Astrocyte of the spinal cord (primary cell): ENCODE measurements at places on chromosomes 12 and 14.

- no peak for DNase-seq
Measured at GRCh38 chr12:109304485-109304884, 4.6 kb downstream of the FOXN4 start.

GRCh38 chr14:24290746-24291145, 8.8 kb downstream of the DHRS1 start:
- DNase-seq: no peak

GRCh38 chr12:131701705-131702572, 9.0 kb upstream of the SFSWAP start:
- no peak for DNase-seq

DNA sequence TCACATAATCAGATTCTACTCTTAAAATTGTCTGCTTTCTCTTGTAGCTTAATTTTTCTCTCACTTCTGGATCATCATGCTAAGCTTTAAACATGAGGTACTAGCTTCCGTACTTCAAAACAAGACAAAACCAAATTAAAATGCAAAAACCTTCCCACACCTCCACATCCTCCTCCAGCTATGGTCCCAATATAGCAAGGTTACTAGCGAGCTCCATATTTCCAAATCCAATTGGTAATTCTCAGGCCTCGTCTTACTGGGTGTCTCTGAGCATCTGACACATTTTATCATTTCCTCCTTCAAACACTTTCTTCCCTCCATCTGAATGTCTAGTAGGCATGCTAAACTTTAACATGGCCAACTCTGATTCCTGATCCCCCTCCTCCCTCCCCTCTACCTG, 7.9 kb upstream of the PAPOLA start:
- DNase-seq: no peak

DNA sequence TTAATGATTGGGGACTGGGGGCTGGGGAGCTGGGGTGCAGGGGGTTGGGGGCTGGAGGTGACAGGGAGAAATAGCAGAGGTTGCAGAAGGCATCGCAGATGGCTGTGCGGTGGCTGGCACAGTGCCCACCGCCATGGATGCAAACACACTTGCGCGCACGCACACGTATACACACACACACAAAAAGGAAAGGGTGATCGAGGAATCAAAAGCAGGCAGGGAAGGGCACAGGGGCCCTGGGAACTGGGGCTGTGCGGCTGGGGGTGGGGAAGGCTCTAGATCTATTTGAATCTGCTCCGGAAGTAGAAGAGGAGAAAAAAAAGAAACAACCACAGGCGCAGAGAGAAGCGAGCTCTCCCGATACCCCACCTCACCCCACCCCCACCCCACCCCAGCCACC, 39.4 kb downstream of the ZFHX2 start:
- no peak for DNase-seq

- no peak for DNase-seq
Measured at GRCh38 chr12:1003600-1004271, 12.7 kb downstream of the ERC1 start.

GRCh38 chr14:53032161-53032803, 81.4 kb upstream of the FERMT2 start:
- DNase-seq: peak; percentile 86

DNA sequence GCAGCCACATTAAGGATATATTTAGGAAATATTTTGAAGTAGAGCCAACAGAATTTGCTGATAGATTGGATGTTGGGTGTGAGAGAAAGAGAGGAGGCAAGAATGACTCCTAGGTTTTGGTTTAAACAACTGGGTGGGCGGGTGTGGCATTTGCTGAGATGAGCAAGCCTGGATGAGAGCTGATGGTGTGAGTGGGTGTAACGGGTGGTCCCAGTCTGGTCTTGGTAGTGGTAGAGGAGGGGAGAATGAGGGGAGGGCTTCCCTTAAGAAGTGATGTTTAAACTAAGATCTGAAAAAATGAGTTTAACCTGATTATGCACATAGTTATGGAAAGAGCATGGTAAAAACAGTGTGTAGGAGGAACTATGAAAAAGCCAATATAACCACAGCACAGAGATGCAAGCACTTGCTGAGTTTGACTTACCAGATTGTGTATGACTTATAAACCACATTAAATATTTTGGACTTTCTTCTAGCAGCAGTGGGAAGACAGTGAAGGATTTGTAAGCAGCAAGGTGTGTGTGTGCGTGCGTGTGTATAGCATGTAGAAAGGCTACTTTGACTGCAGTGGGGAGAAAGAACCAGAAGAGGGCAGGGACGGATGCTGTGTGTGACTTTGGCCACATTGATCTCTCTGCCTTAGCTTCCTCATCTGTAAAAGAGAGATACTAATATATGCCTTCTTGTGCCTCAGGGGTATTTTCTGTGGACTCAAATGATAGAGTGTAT, 139.7 kb downstream of the PRIMA1 start:
- DNase-seq: no peak

GRCh38 chr14:68249661-68250451, 430.3 kb downstream of the RAD51B start:
- peak; percentile 80 for DNase-seq

- DNase-seq: peak; percentile 51
Measured at GRCh38 chr14:95294834-95295599, 24.7 kb downstream of the CLMN start.

GRCh38 chr12:76083904-76084862, at the start of gene NAP1L1:
TSS of gene NAP1L1 (minus strand) at chr12:76084685. CDS start at chr12:76074219, 10,466 bp downstream.
- peak; percentile 99 for DNase-seq

GRCh38 chr12:111584959-111585358, 14.2 kb downstream of the ATXN2 start:
- no peak for DNase-seq

DNA sequence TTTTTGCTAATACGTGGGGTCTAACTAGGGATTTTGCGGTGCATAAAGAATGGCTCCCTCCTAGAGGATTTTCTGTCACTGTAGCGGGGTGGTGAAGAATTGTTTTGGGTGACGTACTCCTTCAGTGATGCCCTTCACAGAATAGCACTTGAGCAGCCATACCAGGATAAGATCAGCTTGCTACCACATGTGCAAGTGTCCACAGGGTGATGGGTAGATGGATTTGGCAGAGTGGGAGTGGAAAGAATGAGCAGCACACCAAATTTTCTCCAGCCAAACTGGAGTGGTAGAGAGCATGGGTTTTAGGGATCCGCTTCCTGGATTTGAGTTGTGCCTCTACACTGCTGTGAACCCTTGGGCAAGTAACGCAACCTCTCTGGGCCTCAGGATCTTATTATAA, 2.3 kb downstream of the TCP11L2 start:
- no peak for DNase-seq

- DNase-seq: no peak
Measured at GRCh38 chr12:6700646-6701051, at the start of gene PIANP. TSS of gene PIANP (minus strand) at chr12:6700815. CDS start at chr12:6698061, 2,754 bp downstream.

DNA sequence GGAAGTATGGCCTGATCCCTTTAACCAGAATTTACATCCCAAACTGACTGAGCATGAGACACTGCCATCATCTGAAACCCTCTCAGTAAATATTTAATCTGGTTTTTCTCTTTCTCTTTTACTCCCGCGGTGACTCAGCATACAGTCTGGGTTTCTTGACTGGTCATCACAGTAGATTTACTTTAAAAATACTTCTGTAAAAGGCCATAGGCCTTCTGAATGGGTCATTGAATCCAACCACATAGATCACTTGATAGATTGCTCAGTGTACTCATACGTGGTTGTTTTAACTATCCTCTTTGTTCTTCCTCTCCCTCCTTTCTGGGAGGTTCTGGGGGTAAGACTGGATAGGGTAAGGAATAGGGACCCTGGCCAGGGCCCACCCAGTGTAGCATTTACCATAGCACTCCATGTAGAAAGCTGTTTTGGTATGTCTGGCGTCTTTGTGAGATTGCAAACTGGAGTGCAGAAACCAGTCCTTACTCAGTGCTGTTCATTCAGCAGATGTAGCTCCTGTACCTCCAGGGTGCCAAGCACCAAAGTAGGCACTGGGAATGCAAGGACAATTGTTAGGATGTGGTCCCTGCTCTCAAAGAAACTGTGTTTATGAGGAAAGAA, 165.7 kb downstream of the SRGAP1 start:
- DNase-seq: peak; percentile 83

- no peak for DNase-seq
Measured at GRCh38 chr14:102688290-102688689, 89.0 kb upstream of the TRAF3 start.

DNA sequence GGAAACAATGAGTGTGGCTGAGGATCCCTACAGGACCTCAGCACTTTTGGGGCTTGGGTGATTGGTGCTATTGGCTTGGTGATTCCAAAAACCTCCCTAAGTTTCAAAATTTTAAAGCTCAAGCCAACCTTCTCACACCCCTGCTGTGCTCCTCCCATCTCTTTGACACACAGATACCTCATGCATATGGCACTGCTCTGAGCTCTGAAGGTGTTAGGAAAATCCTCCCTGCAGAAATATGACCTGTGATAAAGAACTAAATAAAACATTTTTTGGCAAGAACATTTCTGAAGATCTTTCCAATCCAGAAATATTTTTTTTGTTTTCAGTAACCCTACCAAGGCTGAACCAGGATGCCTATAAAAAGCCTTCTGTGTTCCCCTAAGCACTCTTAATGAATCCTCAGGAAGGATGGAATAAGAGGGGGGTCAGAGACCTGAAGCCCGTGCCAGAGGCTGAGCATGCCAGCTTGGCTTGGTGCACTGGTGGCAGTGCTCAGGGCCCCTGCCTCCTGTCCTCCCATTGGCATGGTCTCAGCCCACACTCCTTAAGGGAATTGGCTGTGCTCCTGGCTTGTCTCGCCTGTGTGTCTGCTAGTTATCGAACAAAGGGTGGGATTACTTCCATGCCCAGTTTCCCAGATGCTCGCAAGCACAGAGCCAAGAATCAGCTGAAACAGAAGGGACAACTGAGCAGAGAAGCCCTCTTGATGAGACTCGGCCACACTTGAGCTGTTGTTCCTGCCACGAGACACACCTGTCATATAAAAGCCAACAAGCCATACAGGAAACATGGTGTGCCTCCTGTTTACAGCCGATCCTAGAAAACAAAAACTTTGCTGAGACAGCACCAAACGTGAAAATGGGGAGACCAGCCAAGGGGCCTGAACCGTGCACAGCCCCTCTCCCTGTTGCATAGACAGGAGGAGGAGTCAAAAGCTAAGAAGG, 132.7 kb upstream of the EEA1 start:
- no peak for DNase-seq

- no peak for DNase-seq
Measured at GRCh38 chr12:12267742-12268200, 927 bp upstream of the LRP6 start.

DNA sequence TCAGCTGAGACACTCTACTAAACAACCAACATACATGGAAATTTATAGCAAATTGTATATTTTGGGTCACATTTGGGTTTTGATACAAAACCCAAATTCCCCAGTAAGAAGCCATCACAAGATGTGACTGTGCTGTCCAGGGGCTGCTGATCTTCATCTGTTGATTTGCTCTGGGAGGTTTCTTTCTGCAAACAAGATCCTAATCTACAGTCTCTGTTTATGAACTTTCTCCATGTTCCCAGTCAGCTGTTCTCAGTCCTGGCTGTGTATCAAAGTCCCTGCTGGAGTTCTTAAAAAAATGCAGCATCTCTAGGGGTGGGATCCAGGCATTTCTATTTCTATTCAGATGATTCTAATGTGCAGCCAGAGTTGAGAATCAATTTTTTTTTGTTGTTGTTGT, 85.1 kb downstream of the ATP23 start:
- peak; percentile 4 for DNase-seq

DNA sequence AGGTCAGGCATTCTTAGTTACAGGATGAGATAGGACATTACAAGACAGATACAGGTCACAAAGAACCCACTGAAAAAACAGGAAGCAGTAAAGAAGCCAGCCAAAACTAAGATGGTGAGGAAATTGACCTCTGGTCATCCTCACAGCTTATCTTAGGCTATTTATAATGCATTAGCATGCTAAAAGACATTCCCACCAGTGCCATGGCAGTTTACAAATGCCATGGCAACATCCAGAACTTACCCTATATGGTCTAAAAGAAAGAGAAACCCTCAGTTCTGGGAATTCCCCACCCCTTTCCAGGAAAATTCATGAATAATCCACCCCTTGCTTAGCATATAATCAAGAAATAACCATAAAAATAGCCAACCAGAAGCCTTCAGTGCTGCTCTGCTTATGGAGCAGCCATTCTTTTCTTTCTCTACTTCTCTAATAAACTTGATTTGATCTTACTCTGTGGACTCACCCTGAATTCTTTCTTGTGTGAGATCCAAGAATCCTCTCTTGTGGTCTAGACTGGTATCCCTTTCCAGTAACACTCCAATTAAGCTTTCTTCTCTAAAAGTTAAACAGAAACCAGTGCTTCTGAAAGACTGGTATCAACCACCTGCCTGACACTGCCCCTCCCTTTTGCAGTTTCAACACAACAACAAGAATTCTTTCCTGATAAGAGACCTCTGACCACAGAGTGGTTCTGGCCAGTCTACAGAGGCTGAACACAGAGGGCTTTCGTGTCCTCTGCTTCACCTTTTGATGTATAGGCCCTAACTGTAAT, 86.9 kb downstream of the BCAT1 start:
- peak; percentile 53 for DNase-seq

- no peak for DNase-seq
Measured at GRCh38 chr12:10697156-10697555, 23.3 kb upstream of the STYK1 start.

- peak; percentile 53 for DNase-seq
Measured at GRCh38 chr12:30753233-30753632, 1.5 kb downstream of the CAPRIN2 start.

DNA sequence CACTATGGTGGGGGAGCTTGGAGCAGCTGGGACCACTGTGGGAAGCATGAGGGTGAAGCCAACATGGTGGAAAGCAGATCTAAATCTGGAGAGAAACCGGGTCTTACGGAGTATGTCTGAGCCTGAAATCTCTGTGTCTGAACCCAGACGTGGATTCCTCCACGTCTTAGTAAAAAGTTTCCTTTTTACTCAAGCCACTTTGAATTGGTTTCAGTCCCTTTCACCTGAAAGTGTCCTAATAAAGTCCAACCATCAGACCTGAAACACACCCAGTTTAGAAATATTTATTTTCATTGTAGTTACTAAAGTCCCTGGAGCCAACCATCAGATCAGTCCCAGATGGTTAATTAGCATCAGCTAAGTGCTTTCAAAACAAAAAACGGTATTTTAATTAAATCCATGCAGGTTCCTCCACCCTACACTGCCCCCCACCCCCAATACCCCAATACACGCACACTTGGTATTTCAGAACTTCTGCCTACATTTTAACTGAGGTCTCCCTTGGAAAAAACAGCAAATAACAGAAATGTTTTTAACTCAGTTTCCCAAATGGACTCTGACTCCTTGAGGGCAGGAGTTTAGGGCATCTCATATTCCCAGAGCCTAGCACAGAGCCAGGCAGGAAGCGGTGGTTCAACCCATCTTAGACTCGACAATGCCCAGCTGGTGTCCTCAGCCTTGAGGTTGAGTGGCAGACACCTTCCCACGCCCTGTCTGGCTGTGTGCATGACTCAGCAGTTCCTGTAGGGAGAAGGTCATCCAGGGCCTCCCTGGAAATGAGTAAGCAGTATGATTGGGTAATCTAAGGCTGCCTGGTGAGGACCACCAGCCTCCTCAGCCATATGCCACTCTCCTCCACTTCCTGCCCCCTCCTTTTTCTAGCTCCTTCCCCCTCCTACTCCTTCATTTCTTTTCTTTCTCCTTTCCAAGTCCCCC, 175.8 kb downstream of the TTC8 start:
- peak; percentile 89 for DNase-seq
